ENCODE measurements at places on chromosomes 3 and 15.

GRCh38 chr3:188789251-188789650 lies 382.5 kb upstream of the TPRG1 start:
- DNase-seq: no peak

- no peak for DNase-seq
Observed at GRCh38 chr3:42665050-42665878, 11.8 kb downstream of the ZBTB47 start.

DNA sequence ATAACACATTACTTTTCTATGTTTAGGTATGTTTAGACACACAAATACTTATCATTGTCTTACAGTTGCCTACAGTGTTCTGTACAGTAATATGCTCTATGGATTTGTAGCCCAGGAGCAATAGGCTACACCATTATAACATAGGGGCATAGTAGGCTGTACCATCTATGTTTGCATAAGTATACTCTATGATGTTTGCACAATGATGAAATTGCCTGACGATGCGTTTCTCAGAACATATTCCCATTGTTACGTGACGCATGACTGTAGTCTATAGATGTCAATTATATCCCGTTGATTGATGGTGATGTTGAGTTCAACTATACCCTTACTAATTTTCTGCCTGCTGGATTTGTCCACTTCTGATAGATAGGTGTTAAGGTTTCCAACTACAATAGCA lies 139.4 kb upstream of the PFN2 start:
- DNase-seq: no peak

- no peak for DNase-seq
Observed at GRCh38 chr15:25401501-25401900, 37.3 kb downstream of the UBE3A start.

GRCh38 chr3:14877469-14877868 lies 58.7 kb downstream of the FGD5 start:
- DNase-seq: no peak

- DNase-seq: no peak
Observed at GRCh38 chr15:36644191-36644896, 64.9 kb downstream of the CDIN1 start.

- DNase-seq: peak; percentile 50
Observed at GRCh38 chr3:50525987-50526386, 22.6 kb upstream of the CACNA2D2 start.

GRCh38 chr3:118970819-118971218 lies 63.8 kb downstream of the IGSF11 start:
- DNase-seq: no peak

- DNase-seq: no peak
Observed at GRCh38 chr3:58137306-58137705, 73.5 kb downstream of the DNASE1L3 start.

- DNase-seq: no peak
Observed at GRCh38 chr15:47460795-47461573, 256.3 kb upstream of the SEMA6D start.

- peak; percentile 43 for DNase-seq
Observed at GRCh38 chr3:40387001-40387894, at the start of gene ENTPD3. Gene ENTPD3, plus strand, starts transcription at chr3:40387184. Its CDS starts 874 bp downstream, at chr3:40388058.

GRCh38 chr3:176767385-176767784 lies 429.9 kb downstream of the TBL1XR1 start:
- DNase-seq: no peak

DNA sequence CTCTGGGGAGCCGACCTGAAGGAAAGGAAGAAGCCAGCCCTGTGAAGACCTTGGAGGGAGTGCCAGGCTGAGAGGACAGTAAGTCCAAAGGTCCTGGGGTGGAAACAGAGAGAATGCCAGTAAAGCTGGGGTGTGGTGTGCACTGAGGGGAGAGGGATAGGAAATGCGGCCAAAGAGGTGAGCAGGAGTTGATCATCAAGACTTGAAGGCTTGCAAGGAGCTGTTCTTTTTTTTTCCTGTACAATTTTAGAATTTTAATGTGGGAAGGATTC lies 73.8 kb downstream of the SYNPR start:
- DNase-seq: no peak

GRCh38 chr3:35900079-35900478 lies 260.8 kb downstream of the ARPP21 start:
- no peak for DNase-seq

- DNase-seq: no peak
Observed at GRCh38 chr3:43106293-43106628, 382 bp upstream of the POMGNT2 start.

GRCh38 chr3:20552605-20553275 lies 366.7 kb upstream of the SGO1 start:
- no peak for DNase-seq

- DNase-seq: no peak
Observed at GRCh38 chr15:60605879-60606307, 127.0 kb upstream of the ICE2 start.

DNA sequence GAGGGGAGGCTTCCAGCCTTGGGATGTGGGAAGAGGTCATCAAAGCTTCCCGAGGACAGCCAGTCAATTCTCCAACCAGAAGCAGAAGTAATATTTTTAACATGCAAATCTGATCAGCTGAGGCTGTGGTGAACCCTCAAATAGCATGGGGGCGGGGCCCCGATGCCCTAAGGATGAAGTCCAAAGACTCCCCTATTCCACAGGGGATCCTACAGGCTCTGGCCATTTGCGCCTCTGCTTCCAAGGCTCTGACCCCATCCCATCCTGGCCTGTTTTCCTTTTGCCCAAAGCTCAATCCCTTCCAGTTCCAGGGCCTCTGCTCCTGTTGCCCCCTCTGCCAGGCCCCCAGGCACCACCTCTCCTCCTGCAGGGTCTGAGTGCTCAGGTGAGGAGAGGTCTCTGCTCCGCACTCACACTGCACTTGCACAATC lies 6.7 kb upstream of the CSK start:
- no peak for DNase-seq
